ENCODE measurements at places on chromosomes 6 and 20.

GRCh38 chr20:58755766-58756449 is 63.3 kb downstream of the NPEPL1 start:
- no peak for DNase-seq

- DNase-seq: no peak
Measured at GRCh38 chr6:89180112-89180511, 34.3 kb downstream of the PM20D2 start.

DNA sequence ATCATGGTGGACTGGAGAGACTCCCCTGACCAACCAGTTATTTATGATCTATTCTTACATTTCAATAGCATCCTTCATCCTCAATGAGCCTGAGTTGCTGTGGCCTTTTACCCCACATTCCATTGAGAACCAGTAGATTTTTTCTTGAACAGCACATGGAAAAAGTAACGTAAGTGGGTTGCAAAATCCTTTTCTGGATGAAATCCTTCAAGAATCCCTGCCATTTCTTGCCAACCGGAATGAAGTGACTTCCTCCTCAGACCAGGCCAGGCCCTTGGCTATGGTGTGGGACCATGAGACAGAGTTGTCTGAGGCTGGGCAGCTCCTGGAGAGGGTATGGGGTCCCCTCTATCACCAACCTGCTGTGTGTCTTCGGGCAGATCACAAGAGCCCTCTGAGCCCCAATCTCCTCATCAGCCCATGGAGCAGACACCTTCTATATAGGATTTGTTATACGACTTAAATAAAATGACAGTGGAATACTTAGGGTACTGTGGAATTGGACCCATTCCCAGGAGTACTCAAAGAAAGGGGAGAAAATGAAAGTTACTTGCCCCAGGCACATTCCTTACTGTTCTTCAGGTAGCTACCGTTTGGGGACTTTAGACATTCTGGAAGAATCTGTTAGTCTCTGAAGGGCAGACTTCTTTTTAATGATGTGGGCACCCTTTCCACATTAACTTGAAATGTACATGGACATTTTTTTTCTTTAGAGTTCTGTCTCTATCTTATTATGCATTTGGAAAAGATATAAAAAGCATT is 10.9 kb downstream of the EYA2 start:
- no peak for DNase-seq

- DNase-seq: no peak
Measured at GRCh38 chr20:10853176-10853575, 179.4 kb upstream of the JAG1 start.

DNA sequence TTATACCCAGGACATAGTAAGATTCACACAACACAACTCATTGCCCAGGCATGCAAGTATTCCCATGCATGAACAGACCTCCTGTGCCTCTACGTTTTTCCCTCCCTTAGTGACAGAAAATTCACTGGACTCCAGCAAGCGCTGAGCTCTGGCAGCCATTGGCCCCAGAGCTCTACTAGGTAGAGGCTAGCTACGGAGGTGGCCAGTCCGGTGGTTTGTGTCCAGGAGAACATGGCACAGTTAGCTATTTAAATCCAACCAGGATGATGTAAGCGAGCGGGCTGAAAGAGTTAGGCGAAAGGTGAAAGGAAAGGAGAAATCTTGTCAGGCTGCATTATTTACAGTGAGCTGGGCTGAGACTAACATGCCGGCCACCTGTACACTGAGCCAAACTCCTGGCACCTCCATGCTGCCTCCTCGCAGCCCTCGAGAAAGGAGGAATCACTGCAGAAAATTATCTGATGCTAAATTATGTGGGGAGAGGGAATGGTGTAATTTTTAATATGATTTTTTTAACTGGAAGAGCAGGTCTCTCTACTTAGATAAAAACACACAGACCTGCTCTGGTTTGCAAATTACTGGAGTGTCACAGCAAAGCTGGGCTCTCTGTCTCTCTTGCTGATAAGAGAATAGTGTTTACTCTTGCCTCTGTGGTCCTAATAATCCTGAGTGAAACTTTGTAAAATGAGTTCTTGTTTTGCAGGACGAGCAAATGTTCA is 50.1 kb upstream of the ARMC2 start:
- DNase-seq: no peak

Data from neural crest cell (in vitro differentiated cells).